ENCODE measurements at places on chromosomes 1 and 21.

DNA sequence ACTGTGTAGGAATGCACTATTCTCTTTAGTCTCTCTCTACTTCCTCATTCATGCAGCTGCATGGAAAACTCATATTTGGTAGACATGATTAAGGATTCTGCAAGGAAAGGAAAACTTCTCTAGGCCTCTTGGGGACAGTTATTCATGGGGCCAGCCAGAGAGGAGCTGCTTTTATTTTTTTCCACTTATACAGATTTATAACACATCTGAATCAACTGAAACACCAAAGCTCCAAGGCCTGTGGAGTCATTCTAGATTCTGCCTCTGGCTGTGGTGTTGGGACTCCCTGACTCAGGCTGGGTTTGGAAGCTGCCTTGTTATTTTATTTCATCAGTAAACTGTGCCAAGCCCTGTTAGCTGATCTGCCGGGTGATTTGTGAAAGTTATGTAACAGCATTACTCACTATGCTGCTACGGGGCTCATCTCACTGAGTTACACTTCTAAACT is 83.9 kb upstream of the EDEM3 start:
- DNase-seq, result peak; percentile 69

- DNase-seq, result no peak
These were observed 552 bp upstream of the ZNF691 start for GRCh38 chr1:42845866-42846256.

DNA sequence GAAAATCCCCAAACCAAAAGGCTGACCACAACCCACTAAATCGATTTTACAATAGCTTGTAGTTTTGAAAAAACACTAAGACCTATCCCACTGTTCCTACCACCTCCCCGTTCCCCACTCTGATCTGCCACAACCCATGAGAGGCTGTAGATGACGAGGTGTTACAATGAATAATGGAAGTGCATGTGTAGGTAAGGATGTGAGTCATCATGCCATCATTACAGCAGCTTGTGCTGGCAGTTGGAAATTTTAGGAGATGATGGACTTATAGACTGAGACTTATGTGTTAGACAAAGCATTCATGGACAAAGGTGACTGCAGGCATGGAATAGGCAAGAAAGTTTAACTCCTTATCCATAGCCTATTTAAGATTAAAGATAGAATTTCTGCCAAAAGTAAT is 184.7 kb upstream of the CACYBP start:
- no peak for DNase-seq

DNA sequence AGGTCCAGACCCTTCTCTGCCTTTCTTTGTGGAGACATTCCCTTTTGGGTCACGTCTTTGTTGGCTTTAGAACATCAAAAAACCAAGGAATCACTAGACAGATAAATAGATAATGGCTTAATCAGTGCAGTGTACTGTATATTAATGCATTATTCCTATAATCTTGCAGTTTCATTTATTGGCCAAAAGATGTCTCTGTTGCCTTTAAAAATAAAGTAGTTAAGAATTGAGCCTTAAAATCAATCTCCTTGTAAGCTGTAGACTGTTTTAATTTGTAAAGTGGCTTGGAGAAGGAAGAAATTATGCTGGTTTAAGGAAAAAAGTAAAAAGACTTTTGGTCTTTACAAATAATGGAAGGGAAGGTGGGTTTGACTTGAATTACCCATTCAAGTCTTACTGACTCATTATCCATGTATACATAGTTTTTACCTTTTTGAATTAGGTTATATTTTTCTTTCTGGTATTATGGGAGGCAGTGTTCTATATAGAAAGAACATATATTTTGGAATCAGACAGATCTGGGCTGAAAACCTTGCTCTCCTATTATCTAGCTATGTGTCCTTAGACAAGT is 84.6 kb downstream of the VPS13D start:
- no peak for DNase-seq

GRCh38 chr1:63046539-63046938 is 262.6 kb downstream of the ATG4C start:
- no peak for DNase-seq

- DNase-seq, result no peak
These were observed 5.7 kb downstream of the KIF21B start for GRCh38 chr1:201017828-201018163.

- no peak for DNase-seq
These were observed 14.7 kb upstream of the IGFN1 start for GRCh38 chr1:201175820-201176500.
